ENCODE measurements at places on chromosomes 6 and 20.

DNA sequence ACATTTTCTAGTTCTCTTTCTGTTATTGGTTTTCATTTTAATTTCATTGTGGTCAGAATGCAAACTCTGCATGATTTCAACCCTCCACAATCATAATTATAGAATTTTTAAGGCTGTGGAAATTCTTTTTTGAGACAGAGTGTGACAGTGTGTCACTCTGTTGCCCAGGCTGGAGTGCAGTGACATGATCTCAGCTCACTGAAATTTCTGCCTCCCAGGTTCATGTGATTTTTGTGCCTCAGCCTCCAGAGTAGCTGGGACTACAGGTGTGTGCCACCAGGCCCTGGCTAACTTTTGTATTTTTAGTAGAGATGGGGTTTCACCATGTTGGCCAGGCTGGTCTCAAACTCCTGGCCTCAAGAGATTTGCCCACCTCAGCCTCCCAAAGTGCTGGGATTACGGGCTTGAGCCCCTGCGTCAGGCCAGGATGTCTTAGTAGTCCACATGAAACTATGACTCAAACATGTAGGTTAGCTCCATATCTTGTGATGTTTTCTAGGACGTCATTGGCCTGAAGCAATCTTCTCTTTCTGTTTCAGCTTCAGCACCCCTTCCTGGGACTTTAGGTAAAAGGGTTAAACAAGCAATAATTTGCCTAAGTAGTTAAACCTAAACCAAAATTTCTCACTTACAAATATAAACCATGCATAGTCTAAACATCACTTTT, 47.4 kb upstream of the SAMD3 start:
- no peak for DNase-seq

GRCh38 chr6:29791786-29792122, 35.9 kb upstream of the HLA-G start:
- DNase-seq = no peak

- no peak for DNase-seq
These were observed 104.2 kb downstream of the HAO1 start for GRCh38 chr20:7836076-7836475.

DNA sequence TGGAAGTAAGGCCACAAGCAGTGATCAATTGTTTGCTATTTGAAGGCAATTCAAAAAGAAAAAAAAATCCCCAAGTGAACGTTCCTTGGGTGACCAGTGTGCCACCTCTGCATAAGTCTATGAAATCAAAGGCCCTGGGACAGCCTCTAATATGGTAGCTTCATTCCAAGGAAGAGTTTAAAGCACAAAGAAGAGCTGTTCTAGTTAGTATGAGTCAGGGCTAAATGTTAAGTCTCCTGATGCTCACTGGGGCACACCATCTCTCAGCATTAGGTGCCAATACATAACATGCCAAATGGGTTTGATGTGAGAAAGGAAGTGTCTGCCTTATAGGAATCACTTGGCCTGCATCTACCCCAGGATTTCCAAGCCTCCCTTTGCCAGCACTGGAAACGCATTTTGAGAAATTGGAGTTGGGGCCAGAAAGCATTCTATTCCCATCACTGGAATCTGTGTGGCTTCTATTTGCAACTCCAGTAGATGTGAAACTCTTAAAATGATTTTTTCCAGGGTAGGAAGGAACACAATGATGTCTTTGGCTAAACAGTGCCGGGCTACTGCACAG, 13.0 kb downstream of the UNC5CL start:
- no peak for DNase-seq

DNA sequence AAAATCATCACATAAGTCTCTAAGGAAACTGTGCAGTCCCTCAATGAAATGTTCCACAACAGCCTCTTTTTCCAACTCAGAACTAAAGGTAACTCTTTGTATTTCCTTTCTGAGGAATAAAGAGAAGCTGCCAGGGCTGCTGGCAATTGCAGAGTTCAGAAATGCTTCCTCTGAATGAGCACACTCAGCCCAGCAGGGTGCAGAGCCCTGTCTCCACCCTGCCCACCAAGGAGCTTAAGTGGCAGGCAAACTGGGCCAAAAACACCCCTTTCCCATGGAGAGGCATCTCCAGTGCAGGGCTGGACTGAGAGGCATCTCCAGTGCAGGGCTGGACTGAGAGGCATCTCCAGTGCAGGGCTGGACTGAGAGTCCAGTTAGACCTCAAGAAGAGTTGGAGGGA, 255.4 kb downstream of the GMPR start:
- DNase-seq = no peak

- DNase-seq = no peak
These were observed 91.4 kb downstream of the TAF4 start for GRCh38 chr20:61974357-61974665.

DNA sequence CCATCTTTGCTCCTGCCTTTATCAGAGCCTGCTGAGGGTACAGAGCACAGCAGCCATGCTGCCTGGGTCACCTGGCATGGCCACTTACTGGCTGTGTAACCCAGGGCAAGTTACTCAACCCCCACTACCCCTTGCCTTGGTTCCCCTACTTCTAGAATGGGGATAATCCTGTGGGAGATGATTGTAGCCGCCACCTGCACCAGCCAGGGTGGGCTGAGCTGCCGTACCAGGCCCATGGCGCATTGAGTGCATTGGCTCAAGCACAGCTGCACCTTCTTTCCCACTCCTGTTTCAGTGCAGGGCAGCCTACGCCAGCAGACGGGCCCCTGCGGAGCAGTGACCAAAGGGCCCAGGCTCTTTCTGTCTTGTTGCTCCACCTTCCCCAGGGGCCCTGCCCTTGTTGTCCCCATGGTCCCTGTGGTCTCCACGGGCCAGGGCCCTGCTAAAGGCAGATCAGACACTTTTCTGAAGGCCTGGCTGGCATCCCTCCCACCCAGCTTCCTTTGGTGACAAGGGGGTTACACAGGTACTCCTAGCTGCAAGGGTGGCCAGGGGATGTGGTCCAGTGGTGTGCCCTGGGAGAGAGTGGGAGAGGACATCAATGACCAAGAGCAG, 159.4 kb upstream of the MLN start:
- no peak for DNase-seq

DNA sequence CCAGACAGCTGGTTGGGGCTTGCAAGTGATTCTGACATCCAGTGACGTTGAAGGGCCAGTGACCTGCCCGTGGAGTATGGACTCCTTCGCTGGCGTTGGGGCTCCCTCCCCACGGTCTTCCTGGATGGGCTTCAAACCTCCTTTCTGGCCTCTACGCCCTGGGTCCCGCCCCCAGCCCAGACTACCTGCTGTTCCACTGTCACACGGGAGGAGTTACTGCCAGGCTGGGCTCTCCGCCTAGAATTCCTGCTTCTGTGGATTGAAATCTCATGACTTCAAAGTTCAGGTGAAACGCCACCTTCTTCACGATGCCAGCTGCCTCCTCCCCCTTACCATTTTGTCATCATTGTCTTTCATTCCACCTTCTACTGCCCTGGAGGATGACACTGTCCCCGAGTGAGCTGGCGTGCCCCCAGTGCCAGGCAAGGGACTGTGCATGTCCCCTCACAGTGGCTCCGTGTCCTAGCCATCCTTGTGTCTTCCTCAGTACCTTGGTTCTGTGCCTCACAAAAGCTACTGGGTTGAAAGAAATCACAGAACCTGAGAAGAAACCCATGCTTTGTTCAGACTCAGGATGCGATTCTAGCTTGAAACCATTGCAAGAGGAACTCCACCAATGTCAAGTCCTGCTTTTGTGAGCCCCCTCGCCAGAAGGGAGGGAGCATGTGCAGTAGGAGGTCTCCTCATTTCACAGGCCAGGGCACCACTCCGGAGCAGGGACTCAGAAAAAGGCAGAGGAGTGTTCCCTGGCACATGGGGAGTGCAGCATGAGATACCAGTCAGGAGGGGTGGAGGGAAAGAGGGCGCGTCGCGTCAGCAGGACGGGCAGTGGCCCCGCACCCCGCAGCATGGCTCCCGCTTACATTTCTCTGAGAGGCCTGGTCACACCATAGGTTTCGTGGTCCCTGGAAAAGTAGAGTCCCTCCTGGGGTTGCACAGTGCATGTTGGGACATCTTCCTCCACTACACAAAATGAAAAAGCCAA, 11.0 kb upstream of the IRF4 start:
- no peak for DNase-seq

- no peak for DNase-seq
These were observed 185.2 kb upstream of the ARG1 start for GRCh38 chr6:131387562-131388447.

DNA sequence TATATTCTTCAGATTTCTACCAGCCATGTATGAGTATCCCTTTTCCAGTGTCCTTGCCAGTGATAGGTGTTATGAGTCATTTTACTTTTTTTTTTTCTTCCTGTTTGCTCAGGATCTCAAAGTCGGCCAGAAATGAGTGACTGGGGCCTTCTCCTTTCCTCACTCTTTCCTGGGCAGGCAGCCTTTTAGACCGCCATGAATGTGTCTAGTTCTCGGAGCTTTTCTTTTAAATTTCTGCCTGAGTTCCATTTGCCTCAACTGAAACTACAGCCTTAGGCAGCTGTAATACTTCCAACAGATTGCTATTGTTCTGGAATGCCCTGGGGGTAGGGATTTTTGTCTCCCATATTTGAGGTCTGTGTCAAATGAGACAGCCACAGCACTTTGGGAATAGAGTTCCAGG, 83.7 kb downstream of the STXBP5 start:
- no peak for DNase-seq

GRCh38 chr6:91681296-91681695, 1094.4 kb upstream of the MAP3K7 start:
- DNase-seq = no peak

DNA sequence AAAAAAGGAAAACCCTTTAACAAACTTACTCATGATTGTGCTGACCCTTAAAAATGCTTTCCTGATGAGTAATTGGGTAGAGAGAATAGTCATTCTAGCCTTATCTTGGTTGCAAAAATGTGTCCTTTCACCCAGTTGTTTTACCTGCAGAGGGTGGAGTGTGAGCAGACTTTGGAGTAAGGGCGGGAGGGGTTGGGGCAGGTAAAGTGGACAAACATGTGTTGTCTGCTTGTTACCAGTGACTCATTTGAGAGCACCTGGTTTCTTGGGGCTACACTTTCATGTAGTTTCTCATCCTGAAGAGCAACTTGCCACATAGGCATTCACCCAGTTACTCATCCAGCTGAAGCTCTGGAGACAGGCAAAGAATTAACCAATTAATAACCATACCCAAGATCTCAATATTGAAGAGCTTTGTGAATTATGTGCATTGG, 121.1 kb downstream of the TNFRSF21 start:
- DNase-seq = no peak

DNA sequence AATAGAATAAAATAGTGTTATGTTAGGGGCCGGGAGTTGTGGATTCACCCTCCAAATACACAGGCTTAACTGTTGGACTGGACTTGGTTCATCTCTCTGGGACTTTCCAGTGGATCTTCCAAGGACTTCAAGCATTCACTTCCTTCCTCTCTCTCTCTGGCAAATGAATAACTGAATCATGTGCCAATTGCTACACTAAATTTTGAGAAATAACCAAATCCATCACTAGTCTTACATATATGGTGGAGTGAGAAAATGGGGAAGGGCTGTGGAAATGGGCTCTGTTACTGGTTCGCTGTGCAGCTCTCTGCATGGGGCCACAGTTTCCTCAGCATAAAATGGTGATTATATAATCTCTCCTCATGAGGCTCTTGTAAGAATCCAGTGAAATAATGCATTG, 6.8 kb upstream of the KIAA1755 start:
- DNase-seq = no peak

DNA sequence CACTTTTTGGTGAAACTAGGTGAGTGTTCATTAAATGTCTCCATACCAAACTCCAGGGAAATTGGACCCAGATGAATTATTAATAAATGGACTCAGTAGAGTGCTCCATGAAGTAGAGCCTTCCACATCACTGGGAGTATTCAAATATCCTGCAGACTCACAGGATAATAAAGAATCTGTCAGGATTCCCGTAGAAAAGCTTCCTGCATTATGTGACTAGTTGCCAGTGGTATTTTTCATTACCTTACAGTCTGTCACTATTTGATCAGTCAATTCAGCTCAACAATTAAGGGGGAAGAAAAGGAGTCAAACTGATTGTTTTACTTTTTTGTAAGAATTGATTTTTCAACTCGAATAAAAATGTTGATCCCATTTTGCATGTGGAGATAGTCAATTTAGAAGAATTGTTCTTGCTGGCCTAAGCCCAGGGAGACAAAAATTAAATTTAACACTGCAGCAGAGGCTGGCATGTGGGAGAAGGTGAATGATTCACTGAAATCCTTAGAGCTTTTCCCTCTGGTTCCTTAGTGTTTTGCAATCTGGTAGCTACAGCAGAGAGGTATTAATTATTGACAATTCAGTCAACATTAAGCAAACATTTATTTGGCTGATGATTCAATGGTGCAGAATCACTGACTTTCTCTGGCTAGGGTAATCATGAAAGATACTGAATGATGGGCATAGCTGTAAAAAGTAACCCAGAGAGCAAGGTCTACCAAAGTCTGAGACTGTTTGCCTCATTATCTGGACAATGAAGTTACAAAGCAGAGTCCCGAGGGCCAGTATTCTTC, 442.4 kb downstream of the CD83 start:
- no peak for DNase-seq

GRCh38 chr6:41258196-41258493, 28.3 kb downstream of the TREM1 start:
- no peak for DNase-seq

DNA sequence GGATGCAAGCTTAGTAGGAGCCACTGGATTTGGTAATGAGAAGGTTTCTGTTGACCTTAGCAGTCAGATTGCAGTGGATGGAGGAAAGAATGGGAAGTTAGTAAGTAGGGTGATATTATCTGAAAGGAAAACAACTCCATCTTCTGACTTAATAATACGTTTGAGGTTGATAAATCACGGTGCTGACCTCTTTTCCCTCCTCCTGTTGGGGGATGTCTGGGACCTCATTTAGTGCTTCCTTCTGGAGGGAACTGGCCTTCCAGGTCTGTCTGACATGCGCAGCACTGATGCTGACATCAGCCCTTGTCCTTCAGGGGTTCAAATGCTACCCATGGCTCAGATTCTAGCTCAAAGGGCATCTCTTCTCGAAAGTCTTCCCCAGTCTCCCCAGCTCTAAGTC, 48.2 kb upstream of the AKAP12 start:
- DNase-seq = no peak

- DNase-seq = no peak
These were observed 85.8 kb upstream of the PREP start for GRCh38 chr6:105488516-105489215.
